ENCODE measurements at places on chromosomes 4 and X.
A peak's percentile ranks its signal among the peaks of the same experiment; 100 is the strongest.

DNA sequence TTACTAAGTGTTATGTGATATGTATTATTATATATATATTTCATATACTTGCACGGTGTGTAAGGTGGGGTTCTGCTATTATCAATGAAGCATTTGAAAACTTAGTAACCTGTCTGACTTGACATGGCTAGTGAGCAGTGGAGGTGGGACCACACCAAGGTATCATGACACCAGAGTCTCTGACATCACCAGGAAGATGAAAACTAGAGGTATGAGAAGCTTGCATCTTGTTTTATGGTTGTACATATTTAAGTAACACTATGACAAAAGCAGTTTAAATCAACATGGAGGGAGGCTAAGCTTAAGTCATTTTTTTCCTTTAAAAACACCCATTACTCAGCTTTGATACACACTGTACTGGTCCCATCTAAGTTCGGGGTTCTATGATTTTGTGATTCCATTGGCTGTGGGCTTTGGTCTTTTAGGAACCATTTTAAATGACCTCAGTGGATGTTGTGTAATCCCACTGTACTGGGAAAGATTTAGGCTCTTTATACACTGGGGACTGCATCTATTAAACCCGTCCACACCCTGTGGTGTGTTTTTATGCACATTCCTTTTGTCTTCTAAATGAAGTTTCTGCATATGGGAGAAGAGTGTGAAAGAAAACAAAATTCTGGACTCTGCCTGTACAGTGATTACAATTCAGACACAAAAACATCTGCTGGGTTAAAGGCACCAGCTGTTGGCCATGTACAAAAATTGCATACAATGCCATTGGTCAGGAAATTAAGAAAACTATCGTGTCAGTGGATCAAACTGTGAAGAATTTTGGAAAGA lies 570.6 kb downstream of the SPRY1 start:
- no peak for DNase-seq

DNA sequence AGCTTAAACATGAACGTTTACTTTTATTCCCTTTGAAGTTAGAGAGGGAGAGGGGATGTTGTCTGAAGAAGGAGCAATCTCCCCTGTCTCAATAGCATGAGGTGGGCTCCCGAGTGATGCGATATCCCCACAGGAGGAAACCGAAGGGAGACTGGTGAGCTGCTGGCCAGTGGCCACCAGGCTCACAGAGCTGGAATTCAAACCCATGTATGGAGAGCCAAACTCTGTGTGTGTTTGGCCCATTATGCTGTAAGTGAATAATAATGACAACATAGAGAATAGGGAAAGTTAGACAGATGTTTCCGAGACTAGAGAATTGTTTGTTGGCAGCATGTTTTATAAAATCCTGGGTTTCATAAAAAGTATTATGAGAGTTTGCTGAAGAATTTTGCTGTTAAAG lies 66.1 kb upstream of the CLNK start:
- no peak for DNase-seq

GRCh38 chrX:5957506-5957905 lies 271.2 kb downstream of the NLGN4X start:
- DNase-seq = no peak

GRCh38 chr4:19492606-19493005 lies 759.1 kb upstream of the SLIT2 start:
- DNase-seq = no peak

DNA sequence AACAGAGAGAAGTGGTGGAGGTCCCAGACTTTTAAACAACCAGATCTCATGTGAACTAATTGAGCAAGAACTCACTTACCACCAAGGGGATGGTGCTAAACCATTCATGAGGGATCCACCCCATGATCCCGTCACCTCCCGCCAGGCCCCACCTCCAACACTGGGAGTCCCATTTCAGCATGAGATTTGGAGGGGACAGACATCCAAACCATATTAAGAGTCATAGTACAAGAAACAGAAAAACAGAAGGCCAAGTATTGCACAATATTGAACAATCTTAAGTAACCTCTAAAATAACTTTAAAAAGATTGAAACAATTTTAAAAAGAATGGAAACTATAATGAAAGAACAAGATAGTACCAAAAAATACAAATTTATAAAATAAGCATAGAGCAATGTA lies 110.0 kb downstream of the CBR4 start:
- no peak for DNase-seq

- DNase-seq = no peak
These were observed 191.7 kb downstream of the CRLF2 start for GRCh38 chrX:1020634-1021166.

DNA sequence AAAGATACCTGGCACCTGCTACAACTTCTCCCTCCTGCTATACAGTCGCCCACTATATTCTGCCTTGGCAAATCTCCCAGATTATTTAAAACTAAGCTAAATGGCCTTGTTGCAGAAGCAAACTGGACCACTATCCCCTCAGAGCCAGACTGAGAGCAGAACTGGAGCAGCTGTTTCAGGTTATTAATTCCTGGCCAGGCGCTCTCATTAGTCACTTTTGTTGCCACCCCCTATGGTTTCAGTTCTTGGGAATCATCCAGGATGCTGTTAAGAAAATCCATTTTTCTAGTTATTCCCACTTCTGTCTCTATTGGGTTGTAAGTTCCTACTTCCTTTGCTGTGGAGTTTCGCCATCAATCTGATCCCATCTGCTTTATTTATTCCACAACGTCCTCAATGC lies 30.1 kb downstream of the ADGRA3 start:
- no peak for DNase-seq

- peak; percentile 57 for DNase-seq
These were observed 8.5 kb upstream of the AKAP17A start for GRCh38 chrX:1582686-1583437.

DNA sequence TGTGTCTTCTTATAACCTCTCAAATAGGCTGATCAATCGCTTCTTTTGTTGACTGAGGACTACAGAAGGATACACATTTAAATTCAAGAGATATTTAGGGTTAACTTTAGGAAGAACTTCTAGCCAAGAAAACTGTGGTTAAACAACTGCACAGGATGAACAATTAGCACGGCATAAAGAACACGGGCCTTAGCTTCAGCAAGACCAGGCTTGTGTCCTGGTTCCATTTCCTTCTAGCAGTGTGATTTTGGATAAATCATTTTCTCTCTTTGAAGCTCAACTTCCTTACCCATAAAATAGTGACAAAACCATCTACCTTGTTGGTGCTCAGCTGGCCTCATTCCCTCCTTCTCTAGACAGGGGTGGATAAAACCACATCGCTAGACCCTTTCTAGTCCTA lies 117.6 kb downstream of the TSPAN5 start:
- DNase-seq = no peak

GRCh38 chr4:177450426-177451107 lies 8.3 kb upstream of the AGA start:
- DNase-seq = no peak

GRCh38 chr4:102734591-102735385 lies 26.0 kb downstream of the MANBA start:
- no peak for DNase-seq

GRCh38 chr4:173195109-173195508 lies 26.5 kb downstream of the GALNT7 start:
- no peak for DNase-seq
